ENCODE measurements at places on chromosomes 3 and 15.

GRCh38 chr3:72418244-72418643 is 430.0 kb downstream of the SHQ1 start:
- DNase-seq: no peak

DNA sequence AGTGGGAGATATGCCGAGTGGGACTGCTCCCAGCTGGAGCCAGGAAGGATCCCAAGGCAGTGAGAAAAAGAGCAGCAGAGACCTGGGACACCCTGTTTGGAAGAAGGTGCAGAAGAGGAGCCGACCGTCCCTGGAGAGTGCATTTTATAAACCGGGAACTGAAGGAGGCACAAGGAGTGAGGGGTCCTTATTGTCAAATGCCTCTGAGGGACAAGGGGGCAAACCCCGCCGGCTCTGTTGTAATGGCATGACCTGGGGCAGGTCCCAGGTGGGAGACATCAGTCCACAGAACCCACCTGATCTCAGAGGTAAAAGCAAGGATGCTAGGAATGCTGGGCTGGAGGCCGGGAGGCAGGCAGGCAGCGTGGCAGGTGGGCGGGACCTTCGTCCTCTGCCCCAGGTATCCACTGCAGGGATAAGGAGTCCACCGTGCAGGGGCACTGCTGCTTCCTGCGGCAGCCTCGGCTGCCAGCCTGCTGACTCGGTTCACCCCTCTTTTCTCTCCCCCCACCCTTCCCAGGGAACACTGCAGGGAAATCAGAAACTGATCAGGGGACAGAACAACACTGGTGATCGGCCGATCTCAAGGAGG is 26.9 kb downstream of the ADAMTS17 start:
- no peak for DNase-seq

GRCh38 chr3:126886217-126886616 is 96.7 kb upstream of the PLXNA1 start:
- DNase-seq: no peak

GRCh38 chr3:127028781-127029657 is 46.1 kb downstream of the PLXNA1 start:
- DNase-seq: no peak

GRCh38 chr3:13492976-13493866 is 13.1 kb downstream of the HDAC11 start:
- DNase-seq: no peak

- peak; percentile 10 for DNase-seq
These were observed 10.1 kb downstream of the CSRNP1 start for GRCh38 chr3:39143051-39143885.

- DNase-seq: no peak
These were observed 77.2 kb downstream of the IL1RAP start for GRCh38 chr3:190591080-190591479.

- no peak for DNase-seq
These were observed 32.7 kb downstream of the SLC12A8 start for GRCh38 chr3:125179884-125180240.

DNA sequence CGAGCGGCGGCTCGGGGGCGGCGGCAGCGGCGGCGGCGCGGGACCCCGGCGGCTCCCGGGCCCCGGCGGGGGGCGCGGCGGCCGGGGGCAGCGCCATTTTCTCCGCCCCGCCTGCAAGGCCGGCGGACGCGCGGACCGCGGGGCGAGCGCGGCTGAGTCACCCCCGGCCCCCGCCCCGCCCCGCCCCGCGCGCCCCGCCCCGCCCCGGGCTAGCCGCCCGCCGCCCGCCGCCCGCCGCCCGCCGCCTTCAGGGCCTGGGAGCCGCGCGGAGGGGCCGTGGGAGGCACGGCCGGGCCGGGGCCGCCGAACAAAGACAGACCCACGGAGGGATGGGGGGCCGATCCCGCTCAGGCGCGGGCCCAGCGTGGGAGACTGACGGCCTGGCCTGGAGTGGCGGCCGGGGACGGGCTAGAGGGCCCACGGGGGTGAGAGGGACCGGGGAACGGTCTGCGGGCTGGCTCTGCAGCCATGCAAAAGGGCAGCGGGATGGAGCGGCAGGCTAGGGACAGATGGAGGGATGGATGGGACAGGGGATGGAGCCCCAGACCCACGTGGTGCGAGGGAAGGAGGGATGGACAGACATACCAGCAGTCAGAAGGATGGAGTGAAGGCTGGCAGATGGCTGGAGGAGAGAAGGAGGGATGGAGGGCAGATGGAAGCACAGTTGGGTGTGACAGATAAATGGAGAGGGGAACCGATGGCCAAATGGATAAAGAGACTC is at the start of gene EIF4E3:
Gene EIF4E3 (minus strand): TSS at position 132 of the 721 bp plus-strand sequence. CDS start 35 bp downstream, at position 97.
- DNase-seq: peak; percentile 34

- no peak for DNase-seq
These were observed 93.0 kb downstream of the RARB start for GRCh38 chr3:25520926-25521559.

DNA sequence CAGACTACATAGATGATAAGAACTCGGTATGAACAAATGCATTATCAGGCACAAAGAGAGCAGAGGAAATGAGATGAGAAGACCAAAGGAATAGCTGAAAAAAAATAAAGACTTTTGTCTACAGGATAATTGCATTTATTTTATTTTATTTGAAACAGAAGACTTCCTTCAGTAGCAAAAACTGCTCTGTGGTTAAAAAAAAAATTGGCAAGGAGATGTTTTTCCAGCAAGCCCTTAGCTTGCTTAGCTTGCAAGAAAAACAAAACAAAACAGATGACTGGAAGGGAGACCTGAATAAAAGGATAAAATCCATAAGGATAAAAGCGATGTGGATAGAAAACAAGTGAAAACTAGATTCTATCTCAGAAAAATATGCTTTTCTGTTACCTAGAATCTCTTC is 9.1 kb upstream of the PPM1L start:
- no peak for DNase-seq

DNA sequence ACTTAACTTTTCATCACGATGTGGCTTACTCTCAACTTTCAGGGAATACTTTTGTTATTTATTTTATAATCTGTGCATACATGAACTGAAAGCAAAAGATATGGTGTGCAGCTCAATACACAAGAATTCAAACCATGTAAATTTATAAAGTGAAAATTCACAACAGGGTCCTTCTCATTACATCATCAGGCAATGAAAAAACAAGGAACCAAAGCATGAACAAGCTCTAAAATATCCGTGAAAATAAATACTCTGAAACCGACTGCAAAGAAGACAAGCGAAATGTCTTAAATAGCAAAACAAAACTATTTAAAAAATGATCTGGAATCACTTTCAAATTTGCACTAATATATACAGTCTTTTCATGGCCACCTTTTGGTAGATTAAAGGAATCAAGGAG is 28.9 kb downstream of the GNB5 start:
- DNase-seq: no peak

GRCh38 chr3:135239615-135239884 is 444.5 kb downstream of the EPHB1 start:
- no peak for DNase-seq

- no peak for DNase-seq
These were observed 54.4 kb upstream of the LRRN1 start for GRCh38 chr3:3744826-3745225.

GRCh38 chr15:48602358-48603122 is 43.0 kb downstream of the FBN1 start:
- DNase-seq: no peak

DNA sequence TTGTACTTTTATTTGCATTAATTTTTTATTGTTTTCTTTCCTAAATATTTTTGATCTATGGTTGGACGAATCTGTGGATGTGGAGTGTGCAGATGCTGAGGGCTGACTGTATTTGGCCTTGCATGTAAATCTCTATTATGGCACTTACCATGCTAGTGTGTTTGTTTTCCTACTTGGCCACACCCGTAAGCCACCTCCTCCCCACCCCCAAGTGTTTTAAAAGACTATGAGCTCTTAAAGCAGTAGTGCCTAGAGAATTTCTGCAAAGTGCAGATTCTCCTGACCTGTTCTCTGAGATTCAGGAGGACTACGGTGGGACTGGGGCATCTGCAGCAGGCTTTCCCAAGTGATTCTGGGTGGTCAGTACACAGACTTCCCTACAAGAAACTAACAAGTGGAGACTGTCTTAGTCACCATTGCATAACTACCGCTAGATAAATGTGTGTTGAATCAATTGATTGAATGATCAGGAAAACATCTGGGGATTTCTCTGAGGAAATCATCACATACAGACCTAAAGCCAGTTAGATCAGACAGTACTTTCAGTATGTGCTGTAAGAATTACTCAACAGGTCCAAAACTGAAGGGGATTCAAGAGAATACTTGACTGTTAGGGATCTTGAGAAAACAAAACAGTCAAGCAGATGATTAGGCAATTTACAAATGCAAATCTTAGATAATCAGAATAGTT is 6.2 kb upstream of the TIPARP start:
- DNase-seq: no peak

- peak; percentile 70 for DNase-seq
These were observed 32.4 kb downstream of the CDAN1 start for GRCh38 chr15:42704492-42704926.

DNA sequence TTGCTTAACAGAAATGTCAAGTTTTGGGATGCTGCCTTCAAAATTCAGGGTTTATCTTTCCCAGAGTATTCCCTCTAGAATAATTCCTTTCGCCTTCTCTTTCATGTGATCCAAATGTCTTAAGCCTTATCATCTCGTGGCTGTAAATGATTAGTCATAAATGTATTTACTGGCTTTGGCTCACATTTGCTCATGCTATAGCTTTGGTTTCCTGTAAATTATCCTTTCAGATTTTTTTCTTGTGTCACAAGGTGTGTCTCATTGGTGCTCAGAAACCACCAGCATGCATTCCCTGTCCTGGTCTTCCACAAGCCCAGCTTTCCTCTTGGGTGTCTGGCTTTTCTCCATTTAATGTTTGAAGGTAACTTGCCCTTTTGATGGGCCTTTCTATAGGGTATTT is 692.7 kb upstream of the ALCAM start:
- DNase-seq: no peak

DNA sequence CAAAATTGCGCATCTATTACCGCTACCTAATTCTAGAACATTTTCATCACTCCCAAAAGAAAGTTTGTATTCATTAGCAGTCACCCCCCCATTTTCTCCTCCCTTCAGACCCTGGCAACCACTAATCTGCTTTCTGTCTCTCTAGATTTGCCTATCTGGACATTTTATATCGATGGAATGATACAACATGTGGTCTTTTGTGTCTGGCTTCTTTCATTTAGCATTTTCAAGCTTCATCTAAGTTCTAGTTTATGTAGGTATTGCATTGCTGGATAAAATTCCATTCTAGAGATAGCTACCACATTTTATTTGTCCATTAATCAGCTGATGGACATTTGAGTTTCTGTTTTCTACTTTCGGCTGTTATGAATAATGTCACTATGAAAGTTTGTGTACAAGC is 38.4 kb downstream of the SLMAP start:
- DNase-seq: no peak
